ENCODE measurements at places on chromosomes 7 and 10.

GRCh38 chr10:77647543-77648293 is 10.1 kb upstream of the KCNMA1 start:
- DNase-seq = no peak

DNA sequence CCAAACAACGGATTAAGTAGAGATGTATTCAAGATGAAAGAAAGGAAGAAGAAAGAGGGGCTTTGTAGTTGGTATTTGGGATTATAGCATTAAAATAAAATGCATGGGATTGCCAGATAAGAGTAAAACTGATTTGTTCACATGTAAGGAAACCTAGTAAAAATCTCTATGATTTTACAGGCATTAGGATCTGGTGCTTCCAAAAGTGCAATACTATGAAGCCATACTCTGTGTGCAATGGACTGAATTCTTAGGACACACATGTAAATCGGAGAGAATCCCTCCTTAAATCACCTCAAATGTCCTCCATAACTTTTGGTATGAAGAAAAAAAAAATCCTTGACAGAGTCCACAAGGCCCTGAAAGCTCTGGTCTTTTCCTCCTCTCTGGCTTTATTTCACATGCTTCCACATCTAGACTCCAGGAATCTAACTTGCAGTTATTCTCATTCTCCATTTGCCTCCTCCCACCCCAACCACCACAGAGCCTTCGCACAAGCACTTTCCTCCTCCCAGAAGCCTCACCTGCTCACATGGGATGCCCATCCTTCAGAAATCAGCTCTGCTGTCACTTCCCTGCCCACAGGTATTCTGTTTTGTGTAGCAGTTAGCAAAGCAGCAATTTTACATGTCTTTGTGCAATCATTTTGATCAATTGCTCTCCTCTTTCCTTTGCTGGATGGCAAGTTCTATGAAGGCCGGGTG is 378.3 kb downstream of the KCNMA1 start:
- no peak for DNase-seq

DNA sequence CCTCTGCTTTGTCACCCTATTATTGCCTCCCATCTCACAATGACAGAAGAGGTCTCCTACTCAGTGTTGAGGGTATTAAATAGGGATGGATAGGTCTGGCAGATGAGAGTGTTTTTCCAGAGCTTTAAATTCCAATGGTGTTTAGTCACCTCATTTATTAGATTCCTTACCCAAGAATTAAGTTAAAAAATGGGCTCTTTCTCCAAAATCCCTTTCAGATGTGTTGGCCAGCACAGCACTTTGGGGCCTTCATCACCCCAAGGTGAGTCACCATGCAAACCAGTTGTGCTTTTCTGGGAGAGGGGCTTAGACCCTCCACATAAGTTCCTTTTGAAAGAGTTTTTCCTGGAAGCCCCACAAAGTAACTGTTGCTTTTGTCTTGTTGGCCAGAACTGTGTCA is 78.4 kb downstream of the CYP26A1 start:
- no peak for DNase-seq

DNA sequence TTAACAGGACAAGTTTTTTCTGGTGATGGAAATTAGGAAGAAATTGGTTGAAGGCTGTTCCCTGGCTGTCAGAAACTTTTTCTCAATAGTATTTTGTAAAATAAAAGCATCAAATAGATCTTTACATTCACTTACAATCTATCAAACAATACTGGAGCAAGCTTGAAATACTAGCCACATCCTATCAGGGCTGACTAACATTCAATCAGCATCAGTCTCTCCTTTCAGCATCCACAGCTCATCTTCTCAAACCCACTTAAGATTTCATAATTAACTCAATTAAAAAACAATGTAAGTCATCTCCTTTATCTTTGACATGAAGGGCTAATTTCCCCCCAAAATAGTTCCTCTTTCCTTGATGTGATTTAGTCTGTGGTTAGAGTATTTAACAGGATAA is 80.2 kb downstream of the DIP2C start:
- DNase-seq = no peak

DNA sequence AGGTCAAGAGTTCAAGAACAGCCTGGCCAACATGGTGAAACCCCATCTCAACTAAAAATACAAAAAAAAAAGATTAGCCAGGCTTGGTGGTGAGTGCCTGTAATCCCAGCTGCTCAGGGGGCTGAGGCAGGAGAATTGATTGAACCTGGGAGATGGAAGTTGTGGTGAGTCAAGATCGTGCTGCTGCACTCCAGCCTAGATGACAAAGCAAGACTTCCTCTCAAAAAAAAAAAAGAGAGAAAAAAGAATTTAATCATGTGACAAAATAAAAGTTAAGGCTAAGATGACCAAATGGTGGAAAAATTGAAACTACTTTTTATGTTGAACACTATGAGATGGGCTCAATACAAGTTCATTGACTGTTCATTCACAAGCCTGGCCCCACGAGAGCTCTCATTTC is 141.1 kb upstream of the WDR11 start:
- no peak for DNase-seq

DNA sequence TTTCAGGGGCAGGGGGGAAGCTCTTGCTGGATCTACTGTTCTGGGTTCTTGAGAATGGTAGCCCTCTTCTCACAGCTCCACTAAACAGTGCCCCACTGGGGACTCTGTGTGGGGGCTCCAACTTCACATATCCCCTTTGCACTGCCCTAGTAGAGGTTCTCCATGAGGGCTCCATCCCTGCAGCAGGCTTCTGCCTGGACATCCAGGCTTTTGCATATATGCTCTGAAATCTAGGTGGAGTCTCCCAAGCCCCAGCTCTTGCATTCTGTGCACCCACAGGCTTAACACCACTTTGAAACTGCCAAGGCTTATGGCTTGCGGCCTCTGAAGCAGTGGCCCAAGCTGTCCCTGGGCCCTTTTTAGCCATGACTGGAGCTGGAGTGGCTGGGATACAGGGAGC is 150.7 kb downstream of the LRMDA start:
- DNase-seq = no peak

- DNase-seq = no peak
Measured at GRCh38 chr10:79380946-79381721, 33.9 kb downstream of the PPIF start.

GRCh38 chr7:127844707-127845331 is 186.4 kb downstream of the LRRC4 start:
- DNase-seq = no peak

DNA sequence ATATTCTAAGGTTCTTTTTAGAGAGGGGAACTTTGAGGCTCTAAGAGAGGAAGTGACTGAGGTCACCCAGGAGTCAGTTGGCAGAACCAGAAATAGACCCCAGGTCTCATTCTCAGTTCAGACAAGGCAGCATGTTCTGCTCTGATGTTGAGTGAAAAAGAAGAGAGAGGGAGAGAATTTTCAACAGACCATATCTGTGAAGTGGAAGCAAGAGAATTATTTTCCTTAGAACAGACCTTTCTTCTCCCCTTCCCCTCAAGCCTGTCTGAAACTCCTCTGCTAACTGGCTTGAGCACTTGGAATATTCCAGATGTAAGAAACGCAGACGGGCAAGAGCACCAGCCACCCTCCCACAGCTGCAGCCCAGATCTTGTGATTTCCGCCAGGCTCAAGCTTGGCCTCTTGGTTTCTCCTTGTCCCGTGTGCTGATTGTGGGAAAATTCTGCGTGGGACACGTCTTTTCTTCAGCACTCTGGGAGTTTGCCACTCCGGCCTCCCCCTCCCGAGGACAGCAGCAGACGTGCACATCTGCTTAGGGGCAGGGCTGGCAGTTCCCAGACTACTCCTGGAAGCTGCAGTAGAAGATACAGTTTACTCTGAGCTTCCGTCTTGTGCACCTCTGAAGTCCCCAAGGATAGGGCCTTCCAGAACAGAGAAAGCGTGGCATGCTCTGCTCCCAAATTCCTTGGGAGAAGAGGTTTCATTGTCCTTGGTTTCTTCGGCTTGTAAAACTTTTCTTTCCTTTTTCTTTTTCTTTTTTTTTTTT is 22.7 kb upstream of the IKZF1 start:
- peak; percentile 25 for DNase-seq

- DNase-seq = no peak
Measured at GRCh38 chr7:118080947-118081346, 103.0 kb upstream of the LSM8 start.

DNA sequence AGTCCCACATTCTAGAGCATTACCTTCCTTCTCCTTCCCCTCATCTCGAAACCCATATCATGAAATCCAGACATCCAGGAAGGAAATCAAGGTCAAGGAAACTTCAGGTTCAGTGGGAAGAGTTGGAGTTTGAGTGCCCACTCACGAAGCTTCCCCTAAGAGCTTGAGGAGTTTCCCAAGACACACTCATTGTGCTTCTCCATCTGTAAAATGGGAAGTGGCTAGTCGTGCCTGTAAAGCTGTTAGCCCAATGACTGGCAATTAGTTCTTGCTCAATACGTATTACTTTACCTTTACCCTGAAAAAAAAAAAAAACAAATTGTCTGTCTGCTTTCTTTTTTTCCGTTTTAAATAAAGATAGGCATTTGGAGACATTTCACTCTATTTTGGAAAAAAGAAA is 42.3 kb downstream of the GPAM start:
- no peak for DNase-seq

- DNase-seq = peak; percentile 36
Measured at GRCh38 chr10:79248341-79249185, 98.7 kb upstream of the PPIF start.

GRCh38 chr7:73446682-73447081 is 13.1 kb downstream of the FZD9 start:
- DNase-seq = no peak

DNA sequence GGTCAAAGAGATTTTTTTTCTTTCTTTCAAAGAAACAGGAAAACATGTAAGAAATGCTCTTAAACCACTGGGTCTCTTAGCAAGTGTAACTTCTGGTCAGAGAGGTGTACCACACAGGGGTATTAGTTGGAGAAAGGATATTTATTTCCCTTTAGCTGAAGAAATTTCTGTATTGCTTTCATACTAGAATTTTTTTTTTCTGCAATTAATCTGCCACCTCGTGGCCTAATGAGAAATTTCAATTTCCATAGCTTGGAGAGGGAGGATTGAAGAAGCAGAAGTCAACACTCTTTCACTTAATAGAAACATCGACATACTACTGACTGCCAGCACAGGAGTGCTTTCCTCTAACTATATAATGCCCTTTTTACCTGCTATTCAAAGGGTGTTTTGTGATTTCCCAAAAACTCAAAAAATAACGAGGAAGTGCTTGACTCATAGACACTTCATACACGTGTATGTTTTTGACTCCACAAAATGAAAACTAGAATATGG is 177.6 kb upstream of the NAMPT start:
- DNase-seq = peak; percentile 45

DNA sequence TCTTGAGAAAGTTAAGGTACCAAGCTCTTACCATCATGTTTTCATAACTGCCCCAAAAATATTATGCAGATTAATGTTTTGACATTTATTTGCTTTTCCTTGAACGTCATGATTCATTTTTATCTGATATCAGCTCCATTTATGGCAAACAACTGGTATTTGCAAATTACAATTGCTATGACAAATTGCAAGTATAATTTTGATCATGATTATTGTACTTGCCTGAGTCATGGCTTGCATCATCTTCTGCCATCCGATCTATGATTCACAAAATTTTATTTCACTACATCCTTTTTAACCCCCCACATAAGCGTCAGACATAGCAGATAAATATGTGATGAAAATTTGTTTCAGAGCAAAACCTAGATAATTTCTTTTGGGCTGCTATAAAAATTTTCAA is 155.0 kb downstream of the STK31 start:
- no peak for DNase-seq

DNA sequence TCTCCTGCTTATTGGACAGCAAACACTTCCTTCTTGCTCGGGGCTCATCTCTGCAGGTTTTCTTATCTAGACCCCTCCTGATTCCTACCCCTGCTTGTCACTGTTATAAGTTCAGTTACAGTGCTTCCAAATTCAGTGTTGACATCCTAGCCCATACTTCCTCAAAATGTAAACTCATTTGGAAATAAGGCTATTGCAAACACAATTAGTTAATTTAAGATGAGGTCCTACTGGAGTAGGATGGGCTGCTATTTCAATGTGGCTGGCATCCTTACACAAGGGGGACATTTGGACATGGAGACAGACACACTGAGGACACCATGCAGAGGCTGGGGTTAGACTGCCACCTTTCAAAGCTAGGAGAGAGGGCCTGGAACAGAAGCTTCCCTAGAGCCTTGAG is 85.2 kb upstream of the NPVF start:
- DNase-seq = no peak

DNA sequence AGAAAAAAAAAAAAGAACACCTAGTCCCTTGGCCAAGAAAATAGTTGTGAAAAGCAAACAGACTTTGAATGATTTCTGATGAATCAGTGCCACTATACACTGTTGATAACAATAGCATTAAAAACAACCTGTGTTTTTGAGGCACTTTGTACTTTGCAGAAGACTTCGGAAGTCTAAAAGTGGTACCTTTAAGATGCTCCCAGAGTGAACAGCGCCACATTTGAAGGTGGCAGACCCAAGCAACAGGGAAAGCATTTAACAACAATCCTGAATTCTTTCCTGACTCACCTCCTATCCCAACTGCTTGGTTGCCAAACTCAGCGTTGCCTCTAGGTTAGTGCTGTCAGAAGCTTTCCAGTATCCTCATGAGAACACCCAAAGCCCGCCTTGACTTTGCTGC is 102.5 kb upstream of the CCDC6 start:
- no peak for DNase-seq

GRCh38 chr10:132910901-132911785 is 31.2 kb downstream of the CFAP46 start:
- DNase-seq = no peak

GRCh38 chr10:115774721-115775120 is 498.3 kb downstream of the GFRA1 start:
- DNase-seq = no peak
